HCEC 1CT (cell line): ENCODE measurements at places on chromosomes 11 and 22.

DNA sequence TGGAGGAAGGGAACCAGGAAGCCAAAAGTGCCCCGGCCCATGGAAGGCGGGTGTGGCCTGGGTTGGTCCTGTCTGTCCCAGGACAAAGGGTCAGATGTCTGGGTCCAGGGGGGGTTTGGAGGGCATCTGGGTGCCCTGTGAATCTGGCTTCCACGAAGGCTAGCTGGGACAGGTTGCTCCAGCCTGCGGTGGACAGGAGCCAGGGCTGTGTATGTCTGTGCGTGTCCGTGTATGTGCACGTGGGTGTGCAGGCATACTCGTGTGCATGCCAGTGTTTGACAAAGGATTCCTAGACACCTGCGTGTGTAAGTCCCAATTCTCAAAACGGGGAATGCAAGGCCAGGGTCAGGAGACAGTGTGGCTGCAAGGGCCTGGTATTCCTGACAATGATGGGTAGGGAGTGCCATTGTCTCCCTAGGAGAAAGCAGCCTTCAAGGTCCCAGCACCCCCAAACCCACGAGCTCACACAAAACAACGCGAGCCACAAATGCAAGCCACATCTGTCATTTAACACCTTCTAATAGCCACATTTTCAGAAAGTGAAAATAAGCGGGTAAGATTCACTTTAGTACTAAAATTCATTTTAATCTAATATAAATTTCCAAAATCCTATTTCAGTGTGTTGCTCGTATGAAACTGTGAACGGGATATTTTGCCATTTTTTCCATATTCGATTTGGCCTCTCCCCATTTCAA lies 78.4 kb upstream of the WNT7B start:
- DNase-seq, result no peak

DNA sequence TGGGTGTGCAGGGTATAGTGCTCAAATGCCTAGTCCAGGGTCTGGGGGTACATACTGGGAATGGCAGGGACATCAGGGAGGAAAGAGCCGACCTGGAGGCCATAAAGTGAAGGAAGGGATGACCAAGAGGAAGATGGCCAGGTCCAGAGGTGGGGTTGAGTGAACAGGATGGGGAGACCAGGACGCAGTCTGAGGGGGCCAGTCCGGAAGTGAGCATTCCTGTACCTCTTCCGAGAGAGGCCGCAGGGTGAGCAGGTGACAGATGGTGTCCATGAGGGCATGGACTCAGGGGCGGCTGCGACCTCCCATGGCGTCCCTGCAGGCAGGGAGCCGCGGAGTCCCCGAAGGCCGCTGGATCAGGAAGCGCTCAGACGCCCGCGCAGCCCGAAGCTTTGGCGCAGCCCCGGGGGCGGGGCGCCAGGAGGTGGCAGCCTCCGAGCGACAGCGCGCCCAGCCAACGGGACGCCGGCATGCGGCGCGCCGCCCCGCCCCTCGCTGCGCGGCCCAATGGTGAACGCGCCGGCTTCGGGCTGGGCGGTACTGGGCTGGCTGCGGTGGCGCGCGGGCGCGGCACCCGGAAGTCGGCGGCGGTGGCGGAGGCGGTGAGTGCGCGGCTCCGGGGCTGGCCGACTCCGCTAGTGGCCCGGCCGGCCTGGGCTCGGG lies at the start of gene TANGO2:
Gene TANGO2, plus strand, starts transcription at position 578 of the 663 bp plus-strand sequence. CDS start 15,689 bp downstream, outside the sequence.
- DNase-seq, result peak; percentile 88

GRCh38 chr11:44310463-44311272 lies 729 bp upstream of the ALX4 start:
- no peak for DNase-seq

- DNase-seq, result no peak
Measured at GRCh38 chr11:44562845-44563460, 2.5 kb upstream of the CD82 start.

- no peak for DNase-seq
Measured at GRCh38 chr22:38940811-38941384, 16.5 kb upstream of the APOBEC3A start.

DNA sequence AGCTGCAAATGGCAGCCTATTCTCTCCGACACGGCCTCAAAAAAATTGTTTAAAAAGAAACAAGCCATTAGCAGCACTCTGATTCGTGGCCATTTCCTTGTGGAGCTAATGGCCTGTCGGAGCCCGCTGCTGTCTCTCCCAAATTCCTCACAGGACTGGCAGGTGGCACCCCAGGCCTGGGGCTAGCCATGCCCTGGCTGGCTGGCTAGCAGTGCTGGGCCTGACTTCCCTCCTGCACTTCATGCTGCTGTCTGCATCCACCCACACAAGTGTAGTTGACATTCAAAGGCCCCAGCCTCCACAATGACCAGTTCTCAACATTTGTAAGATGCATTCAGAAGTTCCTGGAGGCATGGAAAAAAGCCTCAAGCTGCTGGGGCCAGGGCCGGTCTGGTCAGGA lies 61.5 kb downstream of the SMCO4 start:
- no peak for DNase-seq

DNA sequence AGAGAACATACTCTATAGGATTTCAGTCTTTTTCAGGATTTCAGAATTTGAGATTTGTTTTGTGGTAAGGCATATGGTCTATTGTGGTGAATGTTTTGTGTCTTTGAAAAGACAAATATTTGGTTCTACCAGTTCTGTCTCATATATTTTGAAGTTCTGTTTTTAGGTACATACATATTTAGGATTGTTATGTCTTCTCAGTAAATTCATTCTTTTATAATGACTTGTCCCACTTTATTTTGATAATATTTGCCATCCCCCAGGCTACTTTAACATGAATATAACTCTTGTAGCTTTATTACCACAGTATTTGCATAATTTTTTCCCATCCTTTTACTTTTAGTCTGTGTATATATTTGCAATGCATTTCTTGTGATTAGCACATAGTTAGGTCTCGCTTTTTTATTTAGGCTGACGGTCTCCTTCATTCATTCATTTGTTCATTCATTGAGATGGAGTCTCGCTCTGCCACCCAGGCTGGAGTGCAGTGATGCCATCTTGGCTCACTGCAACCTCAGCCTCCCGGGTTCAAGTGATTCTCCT lies 32.1 kb downstream of the MTMR3 start:
- DNase-seq, result no peak

DNA sequence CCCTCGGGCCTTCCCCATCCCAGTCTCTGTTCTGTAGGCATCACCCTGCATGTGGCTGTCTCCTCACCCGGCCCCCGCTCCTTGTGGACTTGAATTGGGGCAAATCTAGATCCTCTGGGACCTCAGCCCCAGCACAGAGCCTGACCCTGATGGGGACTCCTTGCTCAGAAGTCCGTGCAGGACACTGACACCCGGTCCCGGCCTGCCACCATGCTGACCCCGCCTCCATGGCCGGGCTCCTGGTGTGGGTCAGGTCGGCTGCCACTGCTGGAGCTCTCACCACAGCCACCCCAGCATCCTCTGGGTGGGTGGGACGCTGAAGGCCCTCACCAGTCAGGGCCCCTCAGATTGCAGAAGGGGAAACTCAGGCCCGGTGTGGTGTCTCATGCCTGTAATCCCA lies 1.8 kb downstream of the IGLL1 start:
- no peak for DNase-seq
